NCI-H146 (cell line): ENCODE measurements at places on chromosomes 1 and 21.

DNA sequence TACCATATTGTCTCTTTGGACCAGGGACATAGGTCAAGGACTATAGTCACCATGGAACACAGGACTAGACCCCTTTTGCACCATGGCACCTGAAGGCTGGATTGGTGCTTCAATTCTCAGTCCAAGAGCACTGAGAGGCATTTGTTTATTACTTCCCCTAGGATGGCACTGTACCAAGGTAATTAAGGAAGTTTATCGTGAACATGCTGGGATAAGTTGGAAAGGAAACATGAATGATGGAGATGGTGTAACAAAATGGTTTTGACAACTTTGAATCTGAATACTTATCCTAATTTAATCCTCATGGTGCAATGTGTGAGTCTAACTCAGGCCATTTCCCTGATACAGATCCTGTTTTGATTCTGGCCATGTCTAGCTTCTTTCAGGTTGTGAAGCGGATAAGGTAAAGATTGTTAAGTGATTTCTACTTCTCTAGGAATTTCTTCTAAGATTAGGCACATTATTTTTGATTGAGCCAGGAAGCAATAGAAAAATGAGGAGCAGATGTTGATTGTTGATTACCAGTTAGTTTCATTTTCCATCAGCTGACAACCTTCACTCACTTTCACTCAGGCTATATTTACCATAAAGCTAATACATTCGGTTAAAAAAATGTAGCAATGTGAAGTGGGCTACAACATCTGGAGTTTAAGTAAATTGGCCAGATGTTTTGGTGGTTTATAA, 37.3 kb upstream of the SIPA1L2 start:
- DNase-seq = no peak

DNA sequence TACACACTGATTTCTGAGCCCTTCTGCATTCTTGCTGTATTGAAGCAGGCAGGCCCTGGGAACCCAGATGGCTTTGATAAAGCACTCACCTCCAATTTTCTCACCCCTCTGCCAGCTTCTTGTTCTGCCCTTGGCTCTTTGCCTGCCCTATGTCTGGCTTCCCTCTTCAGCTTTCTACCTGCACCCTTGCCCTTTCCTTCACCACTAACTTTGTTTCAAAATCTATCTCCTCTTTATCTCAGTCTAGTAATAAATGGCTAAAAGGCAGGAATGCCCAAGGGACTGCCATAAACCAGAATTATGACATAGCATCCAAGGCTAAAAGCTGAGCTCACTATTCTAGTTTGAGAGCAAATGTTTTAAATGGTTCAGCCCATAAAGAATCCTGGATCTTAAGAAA, 178.7 kb downstream of the TNR start:
- DNase-seq = no peak

DNA sequence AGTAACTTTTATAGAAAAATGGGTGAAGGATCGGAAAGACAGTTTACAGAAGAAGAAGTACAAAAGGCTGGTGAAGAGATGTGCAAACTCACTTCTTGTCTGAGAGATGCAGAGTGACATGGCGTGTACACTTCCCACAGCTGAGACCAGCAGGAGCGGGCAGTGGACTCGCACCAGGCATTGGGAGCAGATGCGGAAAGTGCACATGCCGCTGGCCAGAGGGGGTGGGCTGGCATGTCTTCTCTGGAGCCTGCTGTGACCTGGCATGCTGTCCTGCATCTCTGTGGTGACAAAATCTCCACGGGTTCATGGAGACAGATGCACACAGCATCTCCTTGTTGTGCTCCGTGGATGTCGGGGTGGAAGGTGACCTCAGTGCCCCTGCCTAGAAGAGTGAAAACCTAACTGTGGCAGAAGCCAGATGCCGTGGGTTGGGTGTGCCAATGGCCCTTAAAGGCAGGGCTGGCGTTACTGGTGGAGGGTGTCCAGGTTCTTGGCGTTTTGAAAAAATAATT, 128.6 kb upstream of the COL6A1 start:
- DNase-seq = no peak

DNA sequence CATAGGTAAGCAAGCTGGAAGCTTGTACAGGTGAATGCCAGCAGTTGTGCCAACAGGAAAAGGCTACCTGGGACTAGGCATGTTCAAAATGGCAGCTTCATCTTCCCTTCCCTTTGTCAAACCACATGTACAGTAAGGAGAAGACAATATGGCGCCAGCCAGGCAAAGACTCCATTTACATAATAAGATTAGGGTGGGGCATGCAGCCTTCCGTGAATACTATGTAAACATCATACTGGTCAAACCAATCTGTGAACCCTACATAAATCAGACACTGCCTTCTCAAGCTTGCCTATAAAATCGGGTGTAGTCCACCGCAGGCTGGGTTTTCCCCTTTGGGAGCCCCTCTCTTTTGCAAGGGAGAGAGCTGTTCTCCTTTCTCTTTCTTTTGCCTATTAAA, 24.6 kb downstream of the ATF3 start:
- DNase-seq = peak; percentile 33

- DNase-seq = no peak
These were observed 33.2 kb downstream of the RHOU start for GRCh38 chr1:228768355-228769000.

DNA sequence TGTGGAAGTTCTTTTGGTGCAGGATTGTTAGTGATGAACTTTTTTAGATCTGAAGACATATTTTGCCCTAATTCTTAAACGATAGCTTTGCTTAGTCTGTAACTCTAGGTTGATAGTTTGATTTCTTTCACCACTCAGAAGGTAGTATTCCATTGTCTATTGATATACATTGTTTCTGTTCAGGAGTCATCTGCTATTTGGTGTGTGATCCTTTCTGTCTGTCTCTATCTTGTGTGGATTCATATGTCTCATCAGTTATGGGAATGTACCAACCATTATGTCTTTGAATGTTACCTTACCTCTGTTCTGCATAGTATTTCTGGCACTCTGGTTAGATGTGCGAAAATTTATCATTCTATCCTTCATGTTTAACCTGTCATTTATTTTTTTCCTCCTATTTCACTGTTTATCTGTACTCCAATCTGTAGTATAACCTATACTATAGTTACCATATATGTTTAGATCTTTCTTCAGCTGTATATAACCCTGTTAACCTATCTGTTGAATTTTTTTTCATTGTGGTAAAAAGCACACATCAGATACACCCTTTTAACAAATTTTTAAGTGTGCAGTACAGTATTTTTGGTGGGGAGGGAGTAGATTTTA, 5.7 kb downstream of the MARK1 start:
- no peak for DNase-seq

DNA sequence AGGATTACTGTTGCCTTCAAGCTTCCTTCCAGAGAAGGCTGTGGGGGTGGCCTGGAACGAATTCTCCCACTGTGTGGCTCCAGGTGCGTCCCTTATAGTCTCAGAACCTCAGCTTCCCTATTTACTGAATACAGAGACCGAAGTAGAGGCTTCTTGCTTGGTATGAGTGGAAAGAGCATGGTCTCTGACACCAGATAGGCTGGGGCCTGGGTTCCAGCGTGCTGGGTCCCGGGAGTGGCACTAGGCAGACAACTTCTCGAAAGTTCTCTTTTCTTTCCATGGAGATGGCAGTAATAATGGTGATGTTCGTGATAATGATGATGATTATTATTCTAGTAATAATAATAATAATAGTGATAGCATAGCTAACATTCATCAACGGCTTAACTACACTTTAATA, 161.7 kb downstream of the PTPRU start:
- no peak for DNase-seq

DNA sequence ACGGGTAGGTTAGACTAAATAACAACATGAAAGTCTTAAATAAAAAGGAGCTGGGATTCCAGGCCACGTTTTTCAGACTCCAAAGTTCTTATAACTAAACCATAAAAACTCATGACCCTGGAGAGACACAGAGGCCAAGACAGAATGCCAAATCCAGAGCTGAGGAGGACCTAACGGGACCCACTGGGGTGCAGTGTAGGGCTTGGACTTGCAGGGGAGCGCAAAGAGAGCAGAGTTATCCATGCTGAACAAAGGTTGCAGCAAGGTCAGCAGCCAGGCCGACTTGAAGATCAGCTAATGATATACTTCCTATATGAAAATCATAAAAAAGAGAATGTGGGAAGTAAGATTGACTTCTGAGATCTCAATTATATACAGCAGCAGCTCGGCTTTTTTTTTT, 237.1 kb downstream of the TM2D1 start:
- no peak for DNase-seq

DNA sequence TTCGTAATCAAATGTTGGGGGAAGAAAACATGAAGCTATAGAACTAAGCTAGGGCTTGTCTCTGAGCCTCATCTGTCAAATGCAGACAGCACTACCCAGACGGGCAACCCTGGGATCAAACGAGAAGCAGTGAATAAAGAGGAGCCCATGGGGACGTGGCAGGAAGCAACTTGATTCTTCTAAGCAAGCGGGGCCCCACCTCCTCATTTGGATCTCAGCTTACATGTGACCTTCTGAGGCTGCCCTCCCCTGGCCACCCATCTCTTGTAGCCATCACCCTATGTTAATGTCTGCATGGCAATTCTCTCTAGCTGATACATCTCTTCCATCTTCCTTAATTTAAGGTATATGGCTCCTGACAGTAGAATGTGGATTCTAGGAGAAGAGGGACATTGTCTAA, 171.3 kb downstream of the IGSF21 start:
- DNase-seq = no peak

DNA sequence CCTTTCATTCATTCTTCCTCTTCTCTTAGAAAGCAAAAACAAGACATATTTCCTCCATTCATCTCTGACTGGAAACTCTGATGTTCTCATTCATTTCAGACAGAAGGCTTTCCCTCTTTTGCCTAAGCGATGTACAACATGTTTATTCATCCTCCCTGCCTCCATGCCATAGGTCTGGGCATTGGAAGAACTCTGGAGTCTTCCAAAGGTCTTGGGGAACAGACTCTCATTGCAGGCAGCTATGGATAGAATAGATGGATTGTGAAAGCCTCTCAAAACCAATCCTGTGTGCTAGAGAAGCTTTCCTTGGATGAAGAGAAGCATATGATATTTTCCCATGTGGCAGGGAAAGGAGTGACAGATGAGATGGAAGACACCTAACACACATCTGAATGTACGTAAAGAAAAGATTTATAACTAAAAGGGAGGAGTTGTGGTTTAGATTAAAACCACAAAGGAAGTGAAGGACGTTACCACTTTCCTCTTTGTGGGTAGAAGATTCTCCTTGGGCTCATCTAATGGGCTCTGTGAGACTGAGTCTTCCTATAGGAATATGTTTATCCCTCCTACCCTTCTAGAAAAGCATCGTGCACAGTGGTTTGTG, 38.7 kb downstream of the BCL9 start:
- DNase-seq = no peak

GRCh38 chr1:32651461-32652073, 559 bp downstream of the RBBP4 start:
- DNase-seq = peak; percentile 54

GRCh38 chr1:213070406-213070805, 19.4 kb downstream of the RPS6KC1 start:
- peak; percentile 52 for DNase-seq

DNA sequence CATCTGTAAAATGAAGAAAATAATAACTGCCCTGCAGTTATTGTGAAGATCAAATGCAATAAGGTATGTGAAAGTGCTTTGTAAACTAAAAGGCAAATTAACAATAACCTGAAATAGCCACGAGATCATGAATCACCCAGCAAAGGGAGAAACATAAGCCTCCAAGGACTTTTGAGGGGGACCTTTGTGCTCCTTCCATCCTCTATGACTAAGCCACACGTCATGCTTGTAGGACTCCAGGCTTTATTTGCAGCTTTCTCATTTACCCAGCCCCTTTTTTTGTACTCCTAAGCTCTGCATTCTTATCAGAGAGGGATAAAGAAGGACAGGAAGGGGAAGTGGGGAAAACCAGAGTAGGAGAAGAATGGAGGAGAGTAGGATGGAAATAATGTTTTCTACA, 115.1 kb downstream of the PROX1 start:
- DNase-seq = no peak

- no peak for DNase-seq
These were observed 10.7 kb downstream of the AMPD2 start for GRCh38 chr1:109630081-109630897.

DNA sequence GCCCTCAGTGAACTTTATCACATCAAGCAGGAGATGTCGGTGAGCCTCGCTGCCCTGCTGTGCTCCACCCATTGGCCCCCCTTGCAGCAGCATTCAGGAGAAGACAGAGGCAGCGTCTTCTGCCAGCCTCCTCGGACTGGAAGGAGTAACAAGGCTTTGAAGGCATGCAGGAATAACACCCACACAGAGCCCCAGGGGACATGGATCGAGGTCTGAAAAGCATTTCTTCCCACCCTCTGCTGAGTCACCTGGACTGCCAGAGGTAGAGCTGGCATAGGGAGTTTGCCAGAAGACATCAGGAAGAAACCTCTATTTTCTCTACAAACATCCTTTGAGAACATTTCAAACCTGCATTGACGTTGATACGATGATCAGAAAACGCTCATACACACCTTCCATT, 42.9 kb downstream of the COL18A1 start:
- DNase-seq = no peak

DNA sequence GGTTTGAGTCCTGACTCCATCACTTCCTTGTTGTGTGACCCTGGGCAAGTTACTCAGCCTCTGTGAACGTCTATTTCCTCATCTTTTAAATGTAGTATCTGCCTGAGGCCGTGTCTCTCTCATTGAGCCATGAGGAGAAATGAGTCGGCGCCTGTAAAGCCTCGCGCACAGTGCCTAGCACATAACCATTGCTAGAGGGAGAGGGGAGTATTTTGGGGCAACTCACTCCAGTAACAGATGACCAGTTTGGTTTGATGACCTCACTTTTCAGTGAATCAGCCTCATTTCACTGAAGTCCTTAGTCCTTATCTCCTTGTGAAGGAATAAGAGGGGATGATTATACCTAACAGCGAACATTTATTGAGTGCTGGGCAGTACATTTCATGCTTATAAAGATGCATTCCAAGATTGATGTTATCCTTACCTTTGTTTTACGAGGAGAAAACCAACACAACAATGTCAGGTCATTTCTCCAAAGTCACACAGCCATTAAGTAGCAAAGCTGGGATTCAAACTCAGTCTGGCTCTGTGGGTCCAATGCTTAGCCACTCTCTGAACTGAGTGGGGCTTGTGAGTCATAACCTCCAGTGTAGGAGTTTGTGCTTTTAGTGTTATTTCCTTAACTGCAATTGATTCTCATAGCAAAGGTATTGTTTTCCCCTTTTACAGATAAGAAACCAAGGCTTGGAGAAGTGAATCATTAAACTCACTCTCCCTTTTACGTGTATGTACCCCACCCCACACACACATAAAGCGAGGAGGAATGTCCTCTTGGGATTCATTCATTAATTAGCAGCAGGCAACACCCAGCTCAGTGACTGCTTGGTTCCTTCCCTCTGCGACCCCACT, 25.9 kb downstream of the KCNC4 start:
- no peak for DNase-seq

- DNase-seq = no peak
These were observed 159.7 kb downstream of the HIVEP3 start for GRCh38 chr1:41758904-41759548.

GRCh38 chr1:240711020-240711419, 99.1 kb upstream of the GREM2 start:
- DNase-seq = no peak

- DNase-seq = no peak
These were observed 11.8 kb downstream of the PCSK9 start for GRCh38 chr1:55051169-55051568.
